Epithelial cell of esophagus (primary cell): ENCODE measurements at places on chromosomes 6 and 20.

GRCh38 chr6:33316603-33317418, 733 bp downstream of the ZBTB22 start:
- DNase-seq: no peak

- no peak for DNase-seq
Observed at GRCh38 chr6:128240024-128240428, 280.4 kb downstream of the PTPRK start.

DNA sequence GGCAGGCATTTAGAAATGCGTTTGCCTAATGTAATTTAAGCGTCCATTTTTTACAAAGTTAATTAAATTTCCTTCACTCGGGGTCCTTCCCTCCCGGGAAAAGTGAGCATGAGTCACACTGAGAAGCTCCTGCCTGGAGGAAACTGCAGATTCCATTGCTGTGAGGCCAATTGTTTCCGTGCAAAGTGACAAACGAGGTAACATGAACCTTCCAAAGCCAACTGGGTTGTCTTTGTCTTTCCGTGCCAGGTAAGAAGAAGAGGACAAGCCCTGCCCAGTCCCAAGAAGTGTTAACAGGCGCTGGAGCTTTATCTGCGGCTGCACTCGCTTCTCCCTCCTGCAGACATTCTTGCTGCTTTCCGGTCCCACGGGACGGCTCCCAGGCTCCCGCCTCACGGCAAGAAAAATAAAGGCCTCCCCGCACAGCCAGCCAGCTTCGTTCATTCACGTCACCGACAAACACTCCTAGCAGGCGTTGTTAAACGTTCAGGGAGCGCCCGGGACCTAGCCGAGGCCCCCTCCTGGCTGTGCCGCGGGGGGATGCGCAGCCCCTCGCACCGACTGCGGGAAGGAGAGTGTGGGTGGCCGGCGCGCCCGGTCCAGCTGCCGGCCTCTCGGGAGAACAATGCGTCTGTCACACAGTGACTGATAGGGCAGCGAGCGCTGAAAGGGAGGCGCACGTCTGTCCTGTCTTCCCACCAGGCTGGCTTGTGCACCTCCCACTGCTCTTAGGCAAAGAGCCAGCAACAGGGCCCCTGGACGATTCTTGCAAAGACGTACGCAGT, 61.5 kb upstream of the HDDC2 start:
- peak; percentile 53 for DNase-seq

DNA sequence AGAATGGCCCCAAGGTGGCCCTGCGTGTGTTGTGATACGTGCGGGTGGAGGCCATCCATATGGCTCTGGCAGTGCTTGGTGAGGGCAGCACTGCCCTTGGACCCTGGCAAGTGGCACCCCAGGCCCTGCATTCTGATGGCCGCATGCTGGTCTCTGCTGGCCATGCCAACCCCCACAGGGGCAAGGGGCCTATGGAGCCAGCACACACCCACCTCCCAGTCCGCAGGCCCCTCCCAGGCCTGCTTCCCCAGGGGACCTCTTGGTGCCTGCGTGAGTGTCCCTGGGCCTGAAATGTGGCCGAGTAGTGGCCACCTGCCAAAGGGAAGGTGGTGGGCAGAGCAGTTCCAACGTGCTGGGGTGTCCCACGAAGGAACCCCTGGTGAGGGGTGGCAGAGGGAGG, 17.6 kb downstream of the NQO2 start:
- DNase-seq: no peak

DNA sequence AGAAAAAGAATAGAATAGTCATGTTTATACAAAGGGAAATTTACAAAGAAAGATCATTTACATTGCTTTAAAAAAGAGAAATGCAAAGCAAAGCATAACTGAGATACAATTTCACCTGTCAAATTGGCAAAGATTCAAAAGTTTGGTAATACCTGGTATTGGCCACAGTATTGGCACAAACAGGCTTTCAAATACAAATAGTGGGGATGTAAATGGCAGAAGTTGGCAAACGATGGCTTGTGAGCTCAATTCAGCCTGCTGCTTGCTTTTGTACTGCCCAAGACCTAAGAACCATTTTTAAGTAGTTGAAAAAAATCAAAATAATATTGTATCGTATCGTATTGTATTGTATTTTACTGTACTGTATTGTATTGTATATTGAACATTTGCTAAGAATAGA, 194.5 kb upstream of the JAG1 start:
- DNase-seq: no peak

- peak; percentile 84 for DNase-seq
Observed at GRCh38 chr6:89597988-89598387, 40.6 kb downstream of the LYRM2 start.

DNA sequence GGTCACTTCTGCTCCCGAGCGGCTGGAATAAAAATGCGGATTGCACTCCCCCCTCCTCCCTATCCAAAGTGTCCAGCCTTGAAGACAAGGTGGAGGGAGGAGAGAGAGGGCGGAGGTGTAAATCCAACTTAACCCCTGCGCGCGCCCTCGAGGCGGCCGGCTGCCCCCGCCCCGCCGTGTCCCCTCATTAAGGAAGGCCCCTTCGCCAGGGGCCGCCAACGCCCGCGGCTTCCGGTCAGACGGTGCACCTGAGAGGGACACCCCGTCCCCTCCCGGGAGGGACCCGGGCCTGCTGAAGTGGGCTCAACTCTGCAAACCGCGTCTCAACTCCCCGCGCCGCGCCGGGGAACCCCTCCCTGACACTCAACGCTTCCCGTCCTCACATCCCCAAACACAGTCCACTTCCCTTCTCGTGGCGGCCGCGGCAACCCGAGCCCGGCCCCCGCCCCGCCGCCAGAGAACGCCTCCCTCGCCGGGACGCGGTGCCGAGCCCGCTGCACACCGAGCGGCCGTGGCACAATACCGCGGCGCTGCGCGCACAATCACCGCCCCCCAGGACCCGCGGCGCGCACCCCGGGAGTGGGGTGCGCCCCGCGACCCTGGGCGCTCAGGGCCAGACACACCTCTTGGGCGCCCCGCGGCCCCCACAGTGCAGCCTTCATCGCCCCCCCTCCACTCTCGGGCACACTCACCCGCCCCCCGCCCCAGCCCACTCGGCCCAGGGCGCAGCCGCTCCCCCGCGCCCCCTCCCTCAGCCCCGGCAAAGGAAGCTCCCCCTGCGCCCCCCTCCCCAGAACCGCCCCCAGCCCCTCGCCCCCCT, 102.5 kb downstream of the NOL4L start:
- peak; percentile 30 for DNase-seq

DNA sequence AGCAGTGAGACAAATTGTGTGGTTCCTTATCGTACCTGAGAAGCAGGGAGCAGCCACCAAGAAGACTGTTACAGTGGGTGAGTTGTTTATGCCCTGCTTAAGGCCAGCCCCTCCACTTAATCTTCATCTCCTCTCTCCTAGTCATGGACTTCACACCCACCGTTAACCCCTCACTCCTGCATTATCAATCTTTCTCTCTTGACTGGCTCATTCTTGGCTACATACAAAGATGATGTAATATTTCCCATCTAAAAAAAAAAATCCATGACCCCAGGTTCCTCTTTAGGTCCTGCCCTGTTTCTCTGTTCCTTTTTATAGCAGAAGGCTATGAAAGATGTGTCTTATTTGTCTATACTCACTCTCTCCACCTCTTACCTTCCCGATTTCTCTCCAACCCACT, 72.4 kb downstream of the SHLD1 start:
- DNase-seq: no peak

DNA sequence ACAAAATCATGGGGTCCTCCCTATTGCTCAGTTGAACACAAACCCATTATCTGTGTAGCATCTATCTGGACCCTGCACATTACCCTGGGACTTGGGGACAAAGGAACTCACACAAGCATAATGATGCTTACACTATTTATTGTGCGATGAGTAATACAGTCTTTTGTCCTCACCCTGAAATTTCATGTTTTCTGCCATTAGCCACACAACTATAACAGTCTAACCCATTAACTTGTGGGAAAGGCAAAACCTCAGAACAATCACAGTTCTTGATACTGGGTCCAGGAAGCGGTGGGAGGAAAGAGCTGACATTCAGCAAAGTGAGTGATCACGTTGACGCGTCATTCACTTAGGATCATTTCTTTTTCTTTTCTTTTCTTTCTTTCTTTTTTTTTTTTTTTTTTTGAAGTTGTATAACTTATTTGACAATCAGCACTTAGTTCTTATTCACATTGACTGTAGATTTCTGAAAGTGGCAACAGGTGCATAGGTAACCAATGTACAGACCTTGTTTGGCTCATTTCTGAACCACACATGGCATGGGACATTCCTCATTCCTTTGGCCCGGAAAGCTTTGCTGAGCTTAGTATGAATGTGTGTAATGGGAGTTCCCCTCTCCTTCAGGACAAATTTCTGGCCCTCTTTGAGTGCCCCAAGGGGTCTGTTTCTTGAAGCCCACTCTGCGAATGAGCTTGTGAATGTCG, 94.8 kb upstream of the CNKSR3 start:
- no peak for DNase-seq

DNA sequence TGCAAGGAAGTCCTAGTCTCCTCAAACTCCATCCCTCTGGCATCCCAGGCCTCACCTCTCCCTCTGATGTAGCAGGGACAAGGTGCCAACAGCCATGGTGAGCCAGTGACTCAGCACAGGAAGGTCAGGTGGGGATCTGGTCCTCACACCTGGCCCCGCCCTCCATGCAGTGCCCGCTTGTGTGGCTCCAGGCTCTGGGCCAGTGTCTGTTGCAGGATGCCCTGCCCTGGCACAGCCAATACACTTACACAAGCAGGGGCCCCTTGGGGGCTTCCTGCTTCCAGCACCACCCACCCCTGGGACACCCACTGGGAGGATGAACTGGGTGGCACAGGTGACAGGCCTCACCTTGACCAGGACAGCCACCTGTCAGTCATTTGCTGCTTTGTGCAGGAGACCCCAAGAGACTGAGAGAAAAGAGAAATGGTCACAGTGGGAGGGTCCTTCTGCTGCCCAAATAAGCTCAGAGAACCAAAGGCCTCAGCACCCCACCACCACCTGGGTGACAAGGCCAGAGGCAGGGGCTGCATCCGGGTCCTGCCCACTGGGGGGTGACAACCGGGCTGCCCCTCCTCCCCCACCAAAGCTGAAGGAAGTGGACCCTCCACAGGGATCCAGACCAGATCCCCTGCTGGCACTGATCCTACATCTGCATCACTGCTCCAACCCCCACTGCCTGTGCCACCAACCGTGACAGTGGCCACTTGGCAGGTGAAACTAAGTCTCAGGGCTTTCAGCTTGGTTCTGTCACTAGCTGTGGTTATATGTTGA, 658.8 kb upstream of the DEFB115 start:
- no peak for DNase-seq

DNA sequence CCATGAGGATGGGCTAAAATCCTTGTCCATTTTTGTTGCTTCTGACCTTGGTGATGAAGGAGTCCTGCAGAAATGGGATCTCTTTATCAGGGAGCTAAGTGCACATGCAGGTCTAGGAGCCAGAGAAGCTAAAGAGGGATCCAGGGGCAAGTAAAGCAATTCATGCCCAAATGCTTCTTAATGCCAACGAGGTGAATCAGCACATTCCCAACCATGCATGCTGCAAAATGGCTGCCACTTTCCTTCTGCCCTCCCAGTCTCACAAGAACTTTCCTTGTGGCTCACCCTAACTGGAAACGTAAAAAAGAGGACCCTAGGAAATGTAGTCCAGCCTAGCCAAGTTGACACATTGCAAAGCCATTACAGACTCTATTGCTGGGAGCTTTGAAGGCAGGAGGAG, 298.4 kb downstream of the MAFB start:
- peak; percentile 33 for DNase-seq

DNA sequence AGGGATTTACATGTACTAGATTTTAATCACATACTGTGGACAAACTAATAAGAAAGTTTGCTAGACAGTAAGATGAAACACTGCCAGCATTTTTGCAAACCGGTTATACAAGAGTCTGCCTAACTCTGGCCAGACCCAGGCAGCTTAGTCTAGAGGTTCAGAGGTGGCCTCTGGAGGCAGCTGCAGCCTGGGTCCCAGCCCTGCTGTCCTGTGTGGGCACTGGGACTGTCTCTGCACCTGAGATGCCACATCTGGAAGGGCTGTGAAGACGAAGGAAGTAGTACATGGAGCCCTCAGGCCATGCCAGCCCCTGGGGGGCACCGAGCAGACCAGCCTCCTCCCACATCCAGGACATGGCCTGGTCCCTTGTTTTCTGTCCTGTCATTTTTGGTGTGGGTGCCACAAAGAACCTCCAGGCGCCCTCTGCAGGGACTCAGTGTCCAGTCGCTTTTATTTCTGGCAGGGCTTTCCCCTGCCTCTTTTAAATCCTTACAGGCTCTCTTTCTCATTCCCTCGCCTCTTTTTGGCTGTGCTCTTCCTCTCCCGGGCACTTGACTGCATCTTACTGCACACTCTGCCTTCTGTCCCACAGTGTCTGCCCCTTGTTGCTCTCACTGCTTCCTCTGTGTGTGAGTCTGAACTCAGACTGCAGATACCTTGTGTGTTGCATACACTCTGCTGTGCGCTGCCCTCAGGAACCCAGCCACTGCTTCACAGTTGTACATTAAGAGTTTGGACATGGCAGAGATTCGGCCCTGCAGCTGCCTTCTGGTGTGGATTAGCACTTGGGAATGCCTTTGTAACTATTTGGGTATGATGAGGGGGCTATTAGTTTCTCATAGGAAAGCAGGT, 216.7 kb downstream of the ZDHHC14 start:
- DNase-seq: peak; percentile 51

- DNase-seq: no peak
Observed at GRCh38 chr6:113475392-113475791, 381.8 kb upstream of the MARCKS start.

DNA sequence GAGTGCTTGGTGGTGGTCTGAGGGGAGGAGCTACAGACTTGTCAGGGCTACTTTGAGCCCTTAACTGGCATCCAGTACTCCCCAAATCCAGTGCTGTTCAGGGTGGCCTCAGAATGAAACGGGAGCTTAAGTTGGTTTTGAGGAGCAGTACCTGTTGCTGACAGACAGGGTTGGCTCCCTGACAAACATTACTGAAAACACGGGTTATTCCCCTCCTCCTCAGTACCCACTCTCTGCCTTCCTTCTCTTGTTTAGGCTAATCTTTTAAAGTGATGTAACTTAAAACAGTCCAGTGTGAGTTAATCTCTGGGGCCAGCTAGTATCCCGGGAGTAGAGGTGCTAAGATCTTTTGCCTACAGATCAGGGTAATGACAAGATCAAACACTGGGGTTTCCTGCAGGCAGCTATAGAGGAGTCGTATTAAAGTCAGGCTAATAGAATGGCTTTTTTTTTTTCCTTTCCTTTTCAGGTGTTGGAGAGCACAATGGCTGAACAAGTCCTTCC, 3.7 kb downstream of the TNFAIP3 start:
- peak; percentile 73 for DNase-seq

- peak; percentile 67 for DNase-seq
Observed at GRCh38 chr20:10504994-10505730, 70.1 kb downstream of the SLX4IP start.

GRCh38 chr20:31979713-31980426, 11.9 kb downstream of the XKR7 start:
- no peak for DNase-seq

DNA sequence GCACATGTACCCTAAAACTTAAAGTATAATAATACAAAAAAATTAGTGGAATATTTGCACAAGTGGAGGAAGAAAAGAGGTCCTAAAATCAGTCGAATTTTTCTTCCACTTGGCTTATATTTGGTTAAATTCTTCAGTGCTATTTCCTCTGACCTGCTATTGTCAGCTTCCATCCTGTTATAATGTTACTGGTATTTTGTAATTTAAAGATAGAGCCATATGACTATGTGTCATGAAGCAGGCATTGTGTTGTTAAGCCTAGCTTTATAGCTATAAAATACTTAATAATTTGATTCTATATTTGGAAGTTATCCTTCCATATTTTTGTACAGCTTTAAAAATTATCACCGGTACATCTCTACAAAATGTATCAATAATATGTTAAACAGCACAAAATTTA, 455.9 kb upstream of the MARCKS start:
- no peak for DNase-seq

GRCh38 chr6:123000244-123000770, 4.3 kb downstream of the CLVS2 start:
- no peak for DNase-seq
